ENCODE measurements at places on chromosomes 13 and 19.

DNA sequence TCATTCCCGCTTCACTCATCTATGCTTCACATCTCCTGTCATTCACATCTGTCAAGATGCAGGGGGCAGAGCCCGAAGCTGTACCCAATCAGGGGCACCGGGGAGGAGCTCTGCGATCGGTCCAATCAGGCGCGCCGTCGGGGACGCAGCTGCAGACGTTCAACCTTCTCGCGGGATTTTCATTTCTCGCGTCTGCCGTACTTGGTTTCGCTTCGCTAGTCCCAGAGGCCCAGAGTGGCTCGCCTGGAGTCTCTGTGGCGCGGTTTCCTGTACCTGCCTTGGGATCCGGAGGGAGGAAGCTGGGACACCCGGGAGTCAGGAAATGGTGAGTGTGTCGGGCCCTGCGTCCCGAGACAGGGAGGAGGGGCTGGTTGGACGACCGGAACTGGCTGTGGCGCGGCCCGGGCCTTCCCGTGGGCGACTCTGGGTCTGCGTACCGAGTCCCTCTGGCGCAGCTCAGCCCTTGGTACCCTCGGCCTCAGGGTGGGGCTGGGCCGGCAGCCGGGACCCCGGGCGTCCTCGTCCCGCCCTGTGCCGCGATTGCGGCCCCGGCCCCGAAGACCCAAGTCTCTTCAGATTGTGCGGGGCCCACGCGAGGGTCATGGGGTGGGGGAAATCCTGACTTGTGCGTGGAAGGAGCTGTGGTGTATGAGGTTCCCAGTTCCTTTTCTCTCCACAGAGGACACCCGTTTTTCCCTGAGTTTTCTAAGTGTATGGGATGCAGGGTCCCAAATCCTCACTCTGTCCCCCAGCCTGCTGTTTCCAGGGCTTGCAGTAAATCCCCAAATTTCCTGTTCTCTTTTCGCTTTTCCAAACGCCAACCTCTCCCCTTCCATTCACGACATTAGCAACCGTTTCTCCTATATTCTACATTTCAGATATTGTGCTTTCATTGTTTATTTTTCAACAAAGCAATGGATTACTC, at the start of gene ZNF136:
Gene ZNF136 (plus strand): TSS at position 215 of the 925 bp plus-strand sequence. CDS start 108 bp downstream, at position 323.
- peak; percentile 93 for DNase-seq

GRCh38 chr19:4385291-4386040, 14.9 kb downstream of the SH3GL1 start:
- no peak for DNase-seq

GRCh38 chr19:13150187-13150930, at the start of the genes IER2 and STX10:
IER2 (plus strand) TSS chr19:13150411; CDS start chr19:13153187, 2,776 bp downstream.
STX10 (minus strand) TSS chr19:13150375; CDS start chr19:13150173, 202 bp downstream.
- DNase-seq: peak; percentile 96

GRCh38 chr13:60327511-60327910, 69.5 kb upstream of the TDRD3 start:
- DNase-seq: no peak

DNA sequence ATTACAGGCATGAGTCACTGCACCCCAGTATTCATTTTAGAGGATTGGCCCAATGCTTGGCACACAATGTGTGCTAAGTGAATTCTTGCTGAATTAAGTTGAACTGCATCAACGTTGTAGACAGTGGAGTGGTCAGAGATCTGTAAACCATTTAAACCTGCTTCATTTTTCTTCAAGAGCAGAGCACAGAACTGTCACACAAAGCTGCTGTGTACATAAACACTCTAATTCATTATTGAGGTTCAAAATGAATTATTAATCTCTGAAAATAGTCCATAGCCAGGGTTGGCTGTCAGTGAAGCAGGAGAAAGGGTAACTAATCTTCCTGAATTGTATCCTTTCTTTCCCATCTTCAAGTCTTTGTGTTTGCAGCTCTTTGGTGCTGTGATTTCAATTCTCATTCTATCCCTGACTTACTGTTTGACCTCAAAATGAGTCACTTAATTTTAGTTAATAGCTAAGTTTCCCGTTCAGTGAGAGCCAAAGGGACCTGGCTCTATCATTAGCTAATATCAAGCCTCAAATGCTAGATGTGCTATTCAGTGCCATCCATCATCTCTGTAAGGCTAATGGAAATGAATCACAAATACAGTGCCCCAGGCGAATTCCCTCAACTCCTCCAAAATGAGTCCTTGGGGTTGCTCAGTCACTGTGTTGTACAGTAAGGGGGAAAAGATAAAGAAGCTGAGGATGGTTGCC, 77.0 kb upstream of the TSC22D1 start:
- no peak for DNase-seq

- DNase-seq: peak; percentile 62
Measured at GRCh38 chr19:5147978-5148793, 179.3 kb downstream of the KDM4B start.

DNA sequence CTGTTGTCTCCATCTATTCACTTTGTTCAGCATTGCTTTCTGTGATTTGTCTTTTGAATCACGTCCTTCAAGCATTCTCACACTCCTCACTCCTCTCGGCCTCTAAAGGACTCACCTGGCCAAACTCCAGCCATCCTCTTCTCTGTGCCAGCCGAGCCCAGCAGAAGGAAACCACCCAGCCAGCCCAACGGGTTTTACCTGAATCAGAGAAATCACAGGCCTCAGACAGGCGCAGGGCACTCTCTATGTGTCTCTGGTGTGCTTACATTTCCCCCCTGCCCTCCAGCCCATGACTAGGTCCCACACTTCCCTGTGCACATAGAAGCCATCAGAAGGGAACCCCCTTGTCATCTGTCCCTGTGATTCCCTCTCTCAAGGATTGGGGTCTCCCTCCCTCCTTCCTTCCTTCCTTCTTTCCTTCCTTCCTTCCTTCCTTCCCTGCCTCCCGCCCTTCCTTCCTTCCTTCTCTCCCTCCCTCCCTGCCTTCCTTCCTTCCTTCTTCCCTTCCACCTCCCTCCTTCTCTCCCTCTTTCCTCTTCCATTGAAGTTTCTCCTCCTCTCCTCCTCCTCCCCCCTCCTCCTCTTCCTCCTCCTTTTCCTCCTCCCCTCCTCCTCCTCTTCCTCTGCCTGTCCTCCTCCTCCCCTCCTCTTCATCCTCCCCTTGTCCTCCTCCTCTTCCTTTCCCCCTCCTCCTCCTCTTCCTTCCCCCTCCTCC, 8.8 kb upstream of the ZNF541 start:
- DNase-seq: no peak

DNA sequence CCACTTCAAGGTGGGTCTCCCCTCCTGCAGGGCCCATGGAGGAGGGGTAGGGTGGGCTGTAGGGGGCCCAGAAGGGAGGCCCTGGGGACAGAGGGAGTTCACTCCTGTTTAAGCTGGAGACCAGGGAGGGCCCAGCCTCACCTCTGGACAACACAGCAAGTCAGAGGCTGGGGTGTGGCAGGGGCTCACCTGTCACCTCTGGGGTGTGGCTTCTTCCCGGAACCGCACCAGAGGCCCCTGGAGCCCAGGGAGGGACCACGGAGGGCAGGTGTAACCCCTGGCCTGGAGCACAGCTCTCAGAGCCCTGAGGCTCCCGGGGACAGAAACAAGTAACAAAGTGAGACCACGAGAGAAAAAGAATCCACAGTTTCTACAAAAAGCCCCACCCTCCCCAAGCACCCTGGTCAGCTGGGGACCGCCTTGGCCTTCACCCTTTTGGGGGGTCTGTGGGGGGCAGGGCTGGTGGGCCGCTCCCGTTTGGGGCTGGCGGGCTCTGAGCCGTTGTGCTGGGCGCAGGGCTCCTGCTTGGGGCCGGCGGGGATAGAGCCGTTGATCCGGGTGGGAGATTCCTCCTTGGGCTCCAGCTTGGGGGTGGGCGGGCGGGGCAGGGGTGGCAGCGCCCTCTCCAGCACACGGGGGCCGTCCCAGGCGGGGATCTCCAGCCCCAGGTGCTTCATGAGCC, 8.0 kb downstream of the SIRT6 start:
- no peak for DNase-seq

DNA sequence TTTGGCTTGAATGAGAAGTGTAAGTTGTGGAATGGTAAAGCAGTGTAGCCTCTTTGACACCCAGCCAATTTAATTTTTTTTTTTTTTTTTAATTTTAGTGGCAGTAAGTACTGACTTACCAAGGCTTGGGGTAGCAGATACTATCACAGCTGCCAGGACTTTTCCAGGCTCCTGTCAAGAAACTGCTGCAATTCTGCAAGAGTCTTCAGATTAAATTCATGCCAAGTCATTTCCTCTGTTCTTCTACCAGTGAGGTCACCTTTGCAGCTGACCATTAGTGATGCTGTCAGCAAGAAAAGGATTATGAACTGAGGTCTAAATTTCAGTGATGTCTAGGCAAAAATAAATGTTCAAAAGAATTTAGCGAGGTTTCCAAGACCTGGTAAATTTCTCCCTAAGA, 91.2 kb downstream of the GGACT start:
- peak; percentile 10 for DNase-seq

DNA sequence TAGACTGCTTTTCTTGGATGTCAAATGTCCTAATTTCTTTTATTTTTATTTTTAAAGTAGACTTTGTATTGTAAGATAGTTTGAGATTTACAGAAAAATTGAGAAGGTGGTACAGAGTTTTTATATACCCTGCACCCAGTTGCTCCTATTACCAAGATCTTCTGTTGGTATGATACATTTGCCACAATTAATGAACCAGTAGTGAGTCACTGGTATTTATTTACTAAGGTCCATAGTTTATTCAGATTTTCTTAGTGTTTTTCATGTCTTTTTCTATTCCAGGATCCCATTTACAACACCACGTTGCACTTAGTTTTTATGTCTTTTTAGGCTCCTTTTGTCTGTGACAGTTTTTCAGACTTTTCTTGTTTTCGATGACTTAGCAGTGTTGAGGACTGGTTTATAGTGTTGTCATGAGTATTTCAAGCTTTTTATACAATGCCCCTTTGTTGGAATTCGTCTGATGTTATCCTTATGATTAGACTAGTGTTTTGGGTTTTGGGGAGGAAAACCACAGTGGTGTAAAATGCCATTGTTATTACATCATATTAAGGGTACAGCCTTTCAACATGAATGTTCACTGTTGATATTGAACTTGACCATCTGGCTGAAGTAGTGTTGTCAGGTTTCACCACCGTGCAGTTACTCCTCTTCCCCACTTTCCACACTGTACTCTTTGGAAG, 35.9 kb downstream of the COG3 start:
- DNase-seq: peak; percentile 85

DNA sequence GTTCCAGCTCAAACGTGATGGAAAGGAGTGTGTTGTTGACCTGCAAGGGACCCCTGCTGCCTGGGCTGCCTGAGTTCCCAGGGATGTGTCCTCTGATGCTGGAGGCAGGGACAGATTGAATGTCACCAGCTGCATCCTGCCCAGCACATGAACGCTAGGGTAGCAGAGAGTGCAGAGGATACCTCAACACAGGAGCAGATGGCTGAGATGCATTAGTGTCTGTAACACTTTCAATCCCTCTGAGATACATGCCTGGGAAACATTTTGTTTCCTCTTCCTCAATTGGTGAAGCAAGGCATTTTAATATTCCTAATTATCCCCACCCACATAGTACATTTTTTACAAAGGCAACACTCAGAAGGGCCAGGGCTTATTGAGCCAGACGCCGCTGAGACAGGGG, 106.4 kb upstream of the UBL3 start:
- DNase-seq: no peak

DNA sequence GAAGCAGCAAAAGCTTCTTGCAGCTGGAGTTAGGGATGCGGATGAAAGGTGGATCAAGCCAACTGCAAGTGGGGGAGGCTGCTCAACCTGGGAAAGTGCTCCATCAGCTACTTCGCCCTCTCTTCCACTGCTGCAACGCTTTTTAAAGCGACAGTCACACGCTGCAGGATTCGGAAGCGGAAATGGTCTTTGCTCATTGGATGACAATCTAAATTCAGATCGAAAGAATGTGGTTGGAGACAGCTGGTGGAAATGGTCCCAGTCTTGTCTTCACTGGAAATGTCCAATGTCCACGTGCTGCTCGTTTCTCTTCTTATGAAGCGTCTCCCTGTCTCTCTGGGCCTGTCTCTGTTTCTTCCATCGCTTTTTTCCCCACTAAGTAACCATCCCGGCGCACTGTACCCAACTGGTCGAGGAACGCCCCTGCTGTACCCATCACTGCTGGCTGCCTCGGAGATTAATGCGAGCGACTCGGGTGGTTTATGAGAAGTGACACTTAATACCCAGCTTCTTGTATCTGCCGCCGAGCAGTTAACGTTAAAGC, 2.1 kb upstream of the FGF9 start:
- no peak for DNase-seq

DNA sequence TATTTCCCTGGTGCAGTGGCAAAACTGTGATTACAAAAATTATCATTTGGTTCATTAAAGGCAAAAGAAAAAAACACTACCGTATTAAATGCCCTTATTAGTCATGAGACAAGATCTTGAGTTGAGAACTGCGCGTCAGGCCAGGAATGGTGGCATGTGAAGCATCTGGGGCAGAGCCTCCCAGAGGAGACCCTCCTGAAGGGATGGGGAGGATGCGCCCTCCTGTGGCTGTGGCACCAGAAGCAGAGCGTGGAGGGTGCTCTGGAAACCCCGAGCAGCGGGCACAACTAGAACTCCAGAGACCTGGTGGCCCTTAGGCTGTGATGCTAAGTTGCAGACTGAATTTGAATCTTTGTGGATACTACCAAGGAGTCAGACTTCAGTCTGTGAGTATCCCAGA, 11.5 kb downstream of the CUL4A start:
- no peak for DNase-seq

DNA sequence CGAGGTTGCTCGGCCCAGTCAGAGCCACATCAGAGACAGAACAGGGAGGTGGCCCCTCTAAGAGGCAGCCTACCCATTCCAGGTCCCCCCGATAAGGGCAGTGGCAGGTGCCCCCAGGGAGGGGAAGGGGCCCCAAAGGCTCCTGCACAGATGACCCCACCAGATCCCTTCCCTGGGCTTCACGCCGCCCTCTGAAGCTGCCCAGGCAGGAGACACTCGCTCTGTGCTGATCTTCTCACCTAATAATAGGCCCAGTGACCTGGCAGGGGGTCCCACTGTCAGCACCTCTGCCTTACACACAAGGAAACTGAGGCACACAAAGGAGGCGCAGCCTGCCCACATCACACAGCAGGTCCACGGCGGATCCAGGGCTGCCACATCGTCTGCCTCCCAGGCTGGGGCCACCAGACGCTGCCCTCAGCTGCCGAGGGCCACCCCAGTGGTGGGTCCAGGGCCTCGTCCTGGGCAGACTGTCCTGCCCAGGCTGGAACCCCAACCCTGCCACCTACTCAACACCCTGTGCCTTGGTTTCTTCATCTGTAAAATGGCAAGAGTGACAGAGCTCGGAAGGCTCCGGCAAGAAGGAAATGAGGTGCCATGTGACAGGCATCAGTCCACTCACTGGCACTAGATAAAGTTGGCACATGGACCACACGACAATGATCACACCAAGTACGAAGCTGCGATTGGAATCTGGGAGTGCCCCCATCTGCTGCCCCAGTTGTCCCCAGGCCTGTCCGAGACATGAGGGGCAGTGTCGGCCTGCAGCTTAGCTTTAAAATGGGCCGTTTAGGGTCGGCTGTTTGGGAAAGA, 56.5 kb downstream of the KLF2 start:
- DNase-seq: no peak
